ENCODE measurements at places on chromosomes 5 and 9.

DNA sequence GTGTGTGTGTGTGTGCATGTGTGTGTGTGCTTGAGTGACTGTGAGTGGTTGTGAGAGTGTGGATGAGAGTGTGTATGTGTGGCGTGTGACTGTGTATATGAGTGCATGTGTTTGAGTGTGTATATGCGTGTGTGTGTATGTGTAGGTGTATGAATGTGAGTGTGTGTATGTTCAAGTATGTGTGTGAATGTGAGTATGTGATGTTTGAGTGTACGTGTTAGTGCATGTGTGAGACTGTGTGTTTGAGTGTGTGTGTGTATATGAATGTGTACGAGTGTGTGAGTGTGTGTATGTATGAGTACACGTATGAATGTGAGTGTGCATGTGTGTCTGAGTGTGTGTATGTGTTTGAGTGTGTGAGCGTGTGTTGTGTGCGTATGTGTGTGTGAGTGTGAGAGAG is 47.8 kb downstream of the KCNIP1 start:
- H3K36me3 ChIP-seq, result no peaks in the 10 kb centered on the region
- H3K27ac ChIP-seq, result no peak overlapping the region
- H3K4me1 ChIP-seq, result no peaks in the 10 kb centered on the region
- no peak overlapping the region for H3K4me3 ChIP-seq
- peaks cover 3% of the 10 kb centered on the region for H3K27me3 ChIP-seq

DNA sequence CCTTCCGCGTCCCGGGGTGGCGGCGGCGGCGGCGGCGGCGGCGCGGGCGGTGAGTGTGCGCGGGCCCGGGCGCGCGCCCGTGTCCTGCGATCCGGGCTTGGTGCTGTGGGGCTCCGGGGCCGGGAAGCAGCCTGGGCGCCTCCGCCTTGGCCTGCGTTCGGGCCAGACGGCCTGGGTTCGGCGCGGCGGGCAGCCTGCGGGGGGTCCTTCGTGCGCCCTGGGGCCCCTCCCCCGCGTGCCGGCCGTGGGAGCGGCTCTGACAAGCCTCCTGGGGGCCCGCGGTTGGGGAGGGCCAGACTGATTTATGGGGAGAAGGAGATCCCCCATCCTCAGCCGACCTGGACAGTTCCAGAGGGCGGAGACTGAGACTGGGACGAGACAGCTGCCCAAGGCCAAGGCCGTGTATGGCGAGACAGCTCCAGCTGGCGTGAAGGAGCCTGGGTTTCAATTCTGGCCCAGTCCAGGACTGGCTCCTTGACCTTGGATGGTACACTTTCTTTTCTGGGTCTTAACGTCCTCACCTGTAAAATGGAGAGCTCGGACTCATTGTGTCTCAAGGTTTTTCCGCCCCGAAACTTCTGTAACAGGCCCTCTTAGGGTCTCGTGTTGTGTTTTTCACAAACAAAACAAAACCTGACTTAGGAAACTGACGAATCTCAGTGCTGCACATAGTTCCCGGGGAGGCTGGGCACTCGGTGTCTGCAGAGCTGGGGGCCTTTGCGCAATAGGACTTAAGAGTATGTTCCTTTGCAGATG is 603 bp downstream of the TMEM268 start:
- no peak for DNase-seq
- no peaks in the 10 kb centered on the region for H3K27me3 ChIP-seq
- H3K27ac ChIP-seq, result peak overlapping the region; percentile 97
- H3K4me1 ChIP-seq, result peaks cover 8% of the 10 kb centered on the region

DNA sequence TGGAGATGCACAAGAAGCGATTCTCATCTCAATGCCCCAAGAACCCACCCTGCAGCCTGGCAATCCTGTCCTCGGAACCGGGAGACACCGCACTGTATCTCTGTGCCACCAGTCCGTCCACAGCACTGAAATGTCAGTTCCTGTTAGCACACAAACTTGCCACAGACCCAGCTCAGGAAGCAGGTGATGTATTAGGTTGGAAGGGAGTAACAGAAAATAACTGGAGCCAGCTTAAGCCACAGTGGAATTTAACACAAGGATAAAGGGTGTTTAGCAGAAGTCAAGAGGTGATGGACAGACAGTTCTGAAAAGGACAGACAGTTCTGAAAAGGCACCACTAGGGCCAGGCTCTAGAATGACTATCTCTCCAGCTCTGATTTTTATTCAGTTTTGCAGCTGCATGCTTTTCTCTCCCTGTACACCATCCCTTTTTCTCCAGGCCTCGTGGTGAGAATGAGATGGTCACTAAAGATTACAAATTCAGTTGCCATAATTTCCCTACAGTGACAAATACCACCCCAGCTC is 114.4 kb downstream of the ANKRD18B start:
- H3K36me3 ChIP-seq, result no peaks in the 10 kb centered on the region
- H3K27ac ChIP-seq, result no peak overlapping the region
- no peak overlapping the region for H3K4me3 ChIP-seq
- H3K27me3 ChIP-seq, result no peaks in the 10 kb centered on the region
- no peak for DNase-seq
- H3K4me1 ChIP-seq, result no peaks in the 10 kb centered on the region

DNA sequence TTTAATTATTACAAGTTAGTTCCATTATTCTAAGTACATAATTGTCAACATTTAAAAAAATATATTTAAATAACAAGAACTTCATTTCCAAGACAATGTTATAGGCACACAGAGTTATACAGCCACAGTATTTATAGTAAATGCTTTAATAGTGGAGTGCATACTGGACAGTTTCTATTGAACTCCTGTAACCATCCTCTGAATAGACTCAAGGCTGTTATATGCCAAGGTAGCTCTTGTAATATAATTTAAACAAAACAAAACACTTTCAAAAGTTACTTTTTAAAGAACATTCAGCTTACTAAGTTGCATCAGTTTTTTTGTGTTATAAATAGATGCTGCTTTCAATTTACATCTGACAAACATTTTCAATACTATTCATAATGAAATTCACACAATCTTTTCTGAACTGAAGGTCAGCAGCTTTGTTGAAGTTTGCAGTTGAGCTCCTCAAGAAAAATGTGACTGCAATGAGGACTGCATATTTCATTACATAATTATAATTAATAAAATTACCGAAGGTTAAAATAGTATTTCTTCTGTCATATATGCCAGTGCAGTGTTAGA is 549.9 kb upstream of the CYLC2 start:
- no peaks in the 10 kb centered on the region for H3K27me3 ChIP-seq
- no peaks in the 10 kb centered on the region for H3K4me1 ChIP-seq
- H3K36me3 ChIP-seq, result peaks cover 3% of the 10 kb centered on the region
- H3K27ac ChIP-seq, result no peak overlapping the region
- H3K4me3 ChIP-seq, result no peak overlapping the region

DNA sequence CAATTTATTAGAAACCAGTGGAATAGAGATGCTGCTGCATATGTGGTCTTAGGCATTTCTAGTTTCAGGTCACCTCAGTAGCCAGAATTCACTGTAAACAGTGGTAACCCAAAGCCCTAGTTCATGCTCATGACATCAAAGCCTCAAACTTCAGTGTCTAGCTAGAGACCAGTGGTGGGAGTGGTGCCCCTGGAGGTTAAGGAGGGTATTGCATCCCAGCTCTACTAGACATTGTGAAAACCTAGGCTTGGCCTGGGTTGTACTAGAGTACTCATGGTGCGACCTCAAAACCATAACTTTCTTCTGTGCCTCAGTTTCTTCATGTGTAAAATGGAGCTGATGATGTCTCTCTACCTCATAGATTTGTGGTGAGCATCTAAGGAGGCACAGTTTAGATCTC is 18.8 kb downstream of the COL5A1 start:
- no peaks in the 10 kb centered on the region for H3K36me3 ChIP-seq
- H3K27me3 ChIP-seq, result no peaks in the 10 kb centered on the region
- H3K27ac ChIP-seq, result peak overlapping the region; percentile 80
- H3K4me1 ChIP-seq, result no peaks in the 10 kb centered on the region
- DNase-seq, result no peak

DNA sequence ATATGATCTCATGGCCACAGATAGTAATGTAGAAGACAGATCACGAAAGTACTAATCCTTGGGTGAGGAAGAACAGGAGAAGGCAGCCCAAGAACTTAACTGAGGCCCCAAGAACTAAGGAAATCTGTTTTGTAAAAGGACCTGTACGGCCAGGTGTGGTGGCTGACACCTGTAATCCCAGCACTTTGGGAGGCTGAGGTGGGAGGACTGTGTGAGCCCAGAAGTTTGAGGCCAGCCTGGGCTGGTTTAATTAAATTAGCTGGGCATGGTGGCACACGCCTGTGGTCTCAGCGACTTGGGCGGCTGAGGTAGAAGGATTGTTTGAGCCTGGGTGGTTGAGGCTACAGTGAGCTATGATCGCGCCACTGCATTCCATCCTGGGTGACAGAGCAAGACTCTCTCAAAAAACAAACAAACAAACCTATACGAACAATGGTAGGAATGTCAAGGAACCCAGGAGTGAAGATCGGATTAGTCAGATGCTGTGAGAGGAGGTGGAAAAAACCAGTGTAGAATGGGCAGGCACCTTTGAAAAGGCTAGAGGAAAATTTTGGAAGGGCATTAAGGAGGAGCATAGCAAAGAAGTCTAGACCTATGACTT is 283.8 kb upstream of the DMRT1 start:
- DNase-seq, result no peak
- no peak overlapping the region for H3K4me3 ChIP-seq
- no peaks in the 10 kb centered on the region for H3K4me1 ChIP-seq
- H3K27me3 ChIP-seq, result no peaks in the 10 kb centered on the region

GRCh38 chr5:177468329-177468684 is 5.1 kb downstream of the DBN1 start:
- H3K4me3 ChIP-seq, result no peak overlapping the region
- peaks cover 14% of the 10 kb centered on the region for H3K4me1 ChIP-seq
- no peaks in the 10 kb centered on the region for H3K36me3 ChIP-seq
- H3K27ac ChIP-seq, result no peak overlapping the region

GRCh38 chr5:164000241-164000640 is 494.8 kb downstream of the MAT2B start:
- H3K4me1 ChIP-seq, result no peaks in the 10 kb centered on the region
- no peaks in the 10 kb centered on the region for H3K27me3 ChIP-seq

- no peak overlapping the region for H3K27ac ChIP-seq
- H3K36me3 ChIP-seq, result no peaks in the 10 kb centered on the region
- DNase-seq, result no peak
Observed at GRCh38 chr5:174505621-174506020, 218.8 kb upstream of the MSX2 start.

GRCh38 chr9:116124472-116125040 is 29.0 kb upstream of the PAPPA start:
- no peaks in the 10 kb centered on the region for H3K36me3 ChIP-seq
- DNase-seq, result no peak
- no peak overlapping the region for H3K4me3 ChIP-seq
- no peaks in the 10 kb centered on the region for H3K27me3 ChIP-seq
- H3K4me1 ChIP-seq, result no peaks in the 10 kb centered on the region

DNA sequence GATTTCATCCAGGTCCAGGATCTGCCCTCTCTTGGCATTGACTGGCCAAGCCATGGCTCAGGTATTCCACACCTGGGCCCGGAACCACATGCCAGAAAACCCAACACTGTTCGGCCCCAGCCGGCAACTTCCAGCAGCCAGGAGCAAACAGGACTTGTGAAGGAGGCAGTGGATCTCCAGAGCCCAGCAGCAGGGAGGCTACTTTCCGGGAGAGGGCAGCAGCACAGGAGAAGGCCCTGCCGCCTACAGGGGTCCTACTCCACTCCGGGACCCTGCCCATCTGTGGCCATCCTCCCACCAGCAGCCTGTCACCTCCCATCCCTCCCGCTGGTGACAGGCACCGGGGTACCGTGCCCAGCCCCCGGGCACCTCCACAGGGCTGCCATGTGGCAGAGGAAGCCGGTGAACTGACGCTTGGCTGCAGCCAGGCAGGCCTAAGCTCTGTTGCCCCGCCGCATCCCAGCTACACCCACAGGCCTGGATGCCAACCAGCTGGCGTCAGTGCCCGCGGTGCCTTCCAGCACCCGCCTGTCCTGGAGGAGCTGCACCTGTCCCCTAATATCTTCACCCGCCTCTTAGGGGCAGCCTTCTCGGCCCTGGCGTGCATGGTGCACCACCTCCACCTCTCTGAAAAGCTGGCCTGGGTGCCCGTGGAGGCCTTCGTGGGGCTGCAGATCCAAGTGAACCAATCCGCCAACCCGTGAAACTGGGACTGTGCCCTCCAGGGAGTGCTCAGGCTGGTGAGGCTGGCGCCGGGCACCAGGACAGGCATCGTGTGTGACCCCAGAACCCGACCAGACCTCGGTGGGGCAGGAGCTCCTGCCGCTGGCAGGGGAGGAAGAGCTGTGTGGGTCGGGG is 18.9 kb upstream of the SLC30A5 start:
- no peak overlapping the region for H3K4me3 ChIP-seq
- no peaks in the 10 kb centered on the region for H3K27me3 ChIP-seq
- H3K36me3 ChIP-seq, result no peaks in the 10 kb centered on the region

DNA sequence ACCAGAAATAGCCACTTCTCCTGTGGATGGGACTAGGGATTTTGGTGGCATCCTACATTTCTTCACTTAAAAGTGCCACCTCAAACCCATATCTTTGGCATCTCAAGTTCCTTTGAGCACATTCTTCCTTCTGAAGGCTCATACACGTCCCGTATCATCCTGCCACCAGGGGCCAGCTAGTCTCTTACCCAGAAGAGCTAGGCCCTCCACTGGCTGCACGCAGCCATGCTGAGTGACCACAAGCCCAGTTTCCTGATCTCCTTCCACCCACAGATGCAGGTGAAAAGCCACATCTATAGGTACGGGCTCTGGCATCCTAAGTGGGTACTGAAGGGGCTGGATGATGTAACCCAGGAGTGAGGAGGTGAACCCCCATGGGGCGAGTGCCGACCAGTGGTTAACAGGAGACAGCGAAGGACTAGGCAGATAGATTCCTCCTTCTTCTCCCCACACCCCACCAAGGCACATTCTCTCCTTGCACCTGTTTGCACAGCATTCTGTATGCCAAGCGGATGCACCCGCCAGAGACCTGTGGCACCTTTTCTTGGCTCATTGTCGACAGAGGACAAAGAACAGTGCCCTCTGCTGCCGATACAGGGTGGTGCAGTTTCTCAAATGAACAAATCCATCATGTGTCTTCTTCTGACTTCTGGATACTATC is 14.4 kb upstream of the SCGB3A1 start:
- no peak overlapping the region for H3K27ac ChIP-seq
- H3K4me1 ChIP-seq, result no peaks in the 10 kb centered on the region
- peak; percentile 25 for DNase-seq
- H3K27me3 ChIP-seq, result no peaks in the 10 kb centered on the region
- H3K4me3 ChIP-seq, result no peak overlapping the region

DNA sequence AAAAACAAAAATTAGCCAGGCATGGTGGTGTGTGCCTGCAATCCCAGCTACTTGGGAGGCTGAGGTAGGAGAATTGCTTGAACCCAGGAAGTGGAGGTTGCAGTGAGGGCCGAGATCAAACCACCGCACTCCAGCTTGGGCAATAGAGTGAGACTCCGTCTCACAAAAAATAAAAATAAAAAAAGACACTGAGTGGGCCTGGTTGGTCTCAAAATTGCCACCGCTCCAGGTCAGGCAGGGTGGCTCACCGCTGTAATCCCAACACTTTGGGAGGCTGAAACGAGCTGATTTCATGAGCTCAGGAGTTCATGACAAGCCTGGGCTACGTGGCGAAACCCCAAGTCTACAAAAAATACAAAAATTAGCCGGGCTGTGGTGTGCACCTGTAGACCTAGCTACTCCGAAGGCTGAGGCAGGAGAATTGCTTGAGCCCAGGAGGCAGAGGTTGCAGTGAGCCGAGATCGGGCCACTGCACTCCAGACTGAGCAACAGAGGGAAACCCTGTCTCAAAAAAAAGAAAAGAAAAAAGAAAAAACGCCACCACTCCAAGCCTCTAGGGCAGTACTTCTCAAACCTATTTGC is 1.8 kb downstream of the STK10 start:
- DNase-seq, result no peak
- peak overlapping the region; percentile 12 for H3K27ac ChIP-seq
- H3K36me3 ChIP-seq, result no peaks in the 10 kb centered on the region
- H3K4me3 ChIP-seq, result peak overlapping the region; percentile 36
- peaks cover 3% of the 10 kb centered on the region for H3K4me1 ChIP-seq

- H3K36me3 ChIP-seq, result no peaks in the 10 kb centered on the region
- no peak overlapping the region for H3K4me3 ChIP-seq
- H3K27me3 ChIP-seq, result no peaks in the 10 kb centered on the region
- H3K4me1 ChIP-seq, result no peaks in the 10 kb centered on the region
Observed at GRCh38 chr9:133731876-133732638, 6.1 kb downstream of the SARDH start.
